Breast epithelium (tissue), 4 donors: ENCODE measurements at places on chromosomes 2 and 18.

DNA sequence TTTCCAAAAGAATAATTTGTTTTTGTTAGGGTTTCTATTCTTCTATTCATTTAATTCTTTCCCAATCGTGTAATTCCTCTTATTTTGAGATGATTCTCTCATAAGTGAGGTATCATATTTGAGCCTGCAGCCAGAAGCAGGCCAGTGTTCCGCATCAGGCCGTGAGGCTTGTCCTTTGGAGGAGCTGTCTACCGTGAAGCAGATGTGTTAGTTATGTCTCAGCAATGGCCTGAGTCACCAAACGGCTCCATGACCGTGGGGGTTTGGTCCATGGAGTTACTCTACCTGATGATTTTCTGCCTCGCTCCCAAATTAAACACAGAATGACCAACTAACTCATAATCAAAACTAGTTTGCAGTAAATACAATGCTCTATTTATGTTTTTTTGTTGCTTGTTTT, 64.2 kb upstream of the TMEM87B start:
- DNase-seq: no peak

- DNase-seq: no peak
Measured at GRCh38 chr2:205883965-205884364, 201.7 kb downstream of the NRP2 start.

- DNase-seq: no peak
Measured at GRCh38 chr18:21090680-21091079, 20.9 kb downstream of the ROCK1 start.

DNA sequence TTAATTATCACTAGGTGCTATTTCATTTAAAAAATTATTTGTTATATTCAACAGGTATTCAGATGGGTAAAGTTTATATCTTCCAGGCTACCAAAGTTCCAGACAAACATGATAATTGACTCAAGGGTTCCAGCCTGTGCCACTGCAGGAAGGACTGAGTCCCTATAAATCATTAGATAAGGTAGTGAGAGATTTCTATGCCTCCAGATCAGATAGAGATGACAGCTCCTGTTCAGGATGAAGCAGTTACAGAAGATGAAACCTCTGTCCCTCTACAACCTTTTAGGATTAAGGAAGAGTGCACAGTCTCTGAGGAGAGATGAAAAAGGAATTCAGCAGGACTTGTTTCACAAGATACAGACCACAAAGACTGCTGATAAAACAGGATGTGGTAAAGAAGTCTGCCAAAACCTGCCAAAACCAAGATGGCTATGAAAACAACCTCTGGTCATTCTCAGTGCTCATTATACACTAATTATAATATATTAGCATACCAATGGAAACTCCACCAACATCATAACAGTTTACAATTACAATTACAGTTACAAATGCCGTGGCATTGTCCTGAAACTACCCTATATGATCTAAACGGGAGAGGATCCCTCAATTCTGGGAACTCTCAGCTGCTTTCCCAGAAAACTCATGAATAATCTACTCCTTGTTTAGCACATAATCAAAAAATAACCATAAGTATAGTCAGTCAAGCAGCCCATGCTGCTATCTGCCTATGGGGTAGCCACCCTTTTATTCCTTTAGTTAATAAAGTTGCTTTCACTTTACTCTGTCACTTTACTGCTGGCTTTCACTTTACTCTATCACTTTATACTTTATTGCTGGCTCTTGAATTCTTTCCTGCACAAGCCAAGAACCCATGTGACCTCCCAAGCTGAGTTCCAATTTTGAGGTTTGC, 288.5 kb downstream of the PDE11A start:
- DNase-seq: no peak

DNA sequence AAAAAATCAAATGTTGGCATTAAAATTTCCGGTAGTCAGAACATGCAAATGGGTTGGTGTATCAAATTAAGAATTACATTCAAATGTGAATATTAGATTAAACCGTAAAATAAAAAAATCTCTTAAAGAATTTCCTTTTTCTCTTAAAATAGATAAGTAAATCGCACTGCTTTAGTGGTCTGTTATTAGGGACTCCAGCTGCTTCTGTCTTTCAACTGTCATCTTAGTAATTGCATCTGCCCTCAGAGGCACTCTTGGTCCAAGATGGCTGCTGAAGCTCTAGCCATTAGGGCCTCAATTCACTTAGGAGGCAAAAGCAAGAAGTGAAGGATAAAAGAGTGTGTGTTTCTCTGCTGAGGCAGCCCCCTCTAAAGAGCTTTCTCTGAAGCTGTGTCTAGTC, 132.4 kb downstream of the MGAT5 start:
- no peak for DNase-seq

GRCh38 chr2:48016225-48017019, 110.1 kb upstream of the FBXO11 start:
- no peak for DNase-seq

GRCh38 chr2:219701847-219702634, 74.6 kb downstream of the SLC4A3 start:
- DNase-seq: no peak

GRCh38 chr18:28127763-28128658, 48.9 kb downstream of the CDH2 start:
- DNase-seq: no peak

- no peak for DNase-seq
Measured at GRCh38 chr18:13868501-13869271, 44.7 kb downstream of the MC5R start.

GRCh38 chr2:46456789-46457188, 22.6 kb upstream of the TMEM247 start:
- no peak for DNase-seq

DNA sequence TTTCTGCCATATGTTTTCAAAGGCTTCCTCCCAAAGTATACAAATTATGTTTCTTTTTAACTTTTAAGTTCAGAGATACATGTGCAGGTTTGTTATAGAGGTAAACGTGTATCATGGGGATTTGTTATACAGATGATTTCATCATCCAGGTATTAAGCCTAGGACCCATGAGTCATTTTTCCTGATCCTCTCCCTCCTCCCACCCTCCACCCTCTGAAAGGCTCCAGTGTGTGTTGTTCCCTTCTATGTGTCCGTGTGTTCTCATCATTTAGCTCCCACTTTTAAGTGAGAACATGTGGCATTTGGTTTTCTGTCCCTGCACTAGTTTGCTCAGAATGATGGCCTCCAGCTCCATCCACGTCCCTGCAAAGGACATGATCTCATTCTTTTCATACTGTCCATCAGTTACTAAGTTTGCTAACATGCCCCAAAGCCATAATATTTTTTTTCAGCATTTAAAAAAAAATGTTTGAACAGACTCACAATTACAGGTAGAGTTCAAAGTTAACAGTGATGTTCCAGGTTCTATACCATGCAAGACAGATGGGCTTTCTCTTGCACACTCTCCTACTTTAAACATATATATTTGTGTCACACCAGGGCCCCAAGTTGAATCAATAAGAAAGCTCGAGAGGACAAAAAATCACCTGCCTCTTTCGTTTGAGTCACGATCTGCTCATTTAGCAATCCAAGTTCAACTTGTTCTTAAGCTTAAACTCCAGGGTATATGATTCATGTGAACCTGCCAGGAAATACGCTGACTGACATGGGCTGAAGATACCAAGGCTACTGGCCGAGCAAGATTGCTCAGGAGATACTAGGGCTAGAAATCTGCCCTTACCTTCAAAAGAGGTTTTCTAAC, 77.6 kb downstream of the AP1S3 start:
- no peak for DNase-seq

GRCh38 chr2:235940330-235940729, 227.9 kb downstream of the GBX2 start:
- DNase-seq: peak; percentile 44

GRCh38 chr18:31241900-31242409, 76.0 kb upstream of the DSG1 start:
- DNase-seq: no peak

- peak; percentile 19 for DNase-seq
Measured at GRCh38 chr2:46803547-46803878, 112.1 kb downstream of the MCFD2 start.

- DNase-seq: no peak
Measured at GRCh38 chr18:13397504-13398163, 179.1 kb downstream of the LDLRAD4 start.

- peak; percentile 33 for DNase-seq
Measured at GRCh38 chr18:45774065-45774521, 50.1 kb downstream of the SLC14A1 start.

GRCh38 chr2:211329882-211330281, 773.5 kb downstream of the CPS1 start:
- DNase-seq: no peak

DNA sequence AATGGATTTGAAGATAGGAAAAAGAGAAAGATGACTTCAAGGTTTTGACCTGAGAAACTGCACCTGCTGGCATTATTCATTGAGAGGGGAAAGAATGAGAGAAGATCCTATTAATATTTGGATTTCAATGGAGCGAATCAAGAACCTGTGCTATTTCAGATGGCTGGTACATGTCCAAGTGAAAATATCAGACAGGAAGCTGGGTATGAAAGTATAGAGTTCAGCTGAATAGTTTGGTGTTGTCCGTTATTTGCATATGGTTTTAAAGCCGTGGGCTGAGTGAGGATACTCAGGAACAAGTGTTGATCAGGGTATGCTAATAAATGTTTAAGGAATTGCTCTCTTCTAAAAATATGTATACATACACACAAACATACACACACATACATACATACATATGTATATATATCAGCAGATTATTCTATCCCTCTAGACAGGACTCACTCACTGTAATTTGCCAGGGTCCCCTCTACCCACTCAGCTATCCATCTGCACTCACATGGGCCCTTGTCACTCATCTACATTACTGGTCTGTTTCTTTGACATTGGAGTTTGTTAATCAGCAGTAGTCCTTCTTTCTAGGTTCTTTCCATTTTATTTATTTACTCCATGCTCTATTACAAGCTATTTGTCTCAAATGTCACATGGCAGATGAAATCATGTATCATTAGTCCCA, 33.9 kb upstream of the IKZF2 start:
- no peak for DNase-seq

DNA sequence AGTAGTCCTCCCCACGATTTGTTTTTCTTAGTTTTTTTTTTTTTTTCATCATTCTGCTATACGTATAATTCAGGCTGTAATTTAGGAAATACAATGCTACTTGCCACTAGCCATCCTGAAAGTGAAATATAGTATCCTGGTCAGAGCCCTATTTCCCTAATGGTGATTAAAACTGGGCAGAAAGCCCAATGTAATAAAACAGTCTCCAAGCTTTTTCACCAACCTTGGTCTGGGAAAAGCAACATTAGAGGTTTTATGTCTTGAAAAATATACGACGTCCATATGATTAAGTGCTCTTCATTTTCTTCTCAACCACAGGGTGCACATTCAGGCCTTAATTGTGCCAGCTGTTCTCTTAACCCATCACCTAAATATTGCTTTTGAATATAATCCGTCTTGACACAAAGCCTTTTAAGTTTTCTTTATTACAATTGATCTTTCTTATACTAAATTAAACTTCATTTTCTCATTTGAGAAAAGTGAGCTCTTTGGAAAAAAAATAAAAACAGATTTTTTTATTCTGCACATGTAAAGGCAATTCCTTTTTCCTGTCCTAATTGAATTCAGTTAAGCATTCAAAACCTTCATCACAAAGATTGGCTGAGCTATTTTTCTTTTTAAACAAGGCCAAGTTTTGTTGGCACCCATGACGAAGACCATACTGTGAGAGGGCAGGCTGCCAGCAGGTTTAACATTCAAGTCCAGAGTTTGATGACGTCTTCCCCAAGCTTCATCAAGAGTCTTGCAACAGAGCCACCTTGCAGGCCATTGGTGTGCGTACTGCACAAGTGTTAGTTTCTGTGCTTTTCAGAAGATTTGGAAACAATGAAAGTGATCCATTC, 52.7 kb downstream of the MAP2 start:
- no peak for DNase-seq

- peak; percentile 48 for DNase-seq
Measured at GRCh38 chr18:49019446-49020045, 68.8 kb upstream of the SMAD7 start.

DNA sequence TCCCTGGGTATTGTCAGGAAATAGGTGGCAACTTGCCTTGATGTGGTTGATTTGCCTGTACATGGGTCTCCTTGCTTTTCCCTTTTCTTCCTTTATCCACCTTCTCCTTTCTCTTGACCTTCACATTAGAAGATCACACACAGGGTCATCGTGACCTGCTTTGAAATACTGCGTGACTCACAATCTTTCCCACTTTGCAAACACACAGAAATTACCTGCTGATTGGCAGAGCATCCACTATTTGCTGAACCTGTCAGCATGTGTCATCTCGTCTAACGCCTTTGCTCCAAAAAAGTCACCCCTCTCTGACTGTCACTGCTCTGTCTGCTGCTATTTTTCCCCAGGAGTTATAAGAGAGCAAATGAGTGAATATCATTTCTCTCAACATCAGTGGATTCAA, 60.8 kb downstream of the MYO3B start:
- DNase-seq: no peak

DNA sequence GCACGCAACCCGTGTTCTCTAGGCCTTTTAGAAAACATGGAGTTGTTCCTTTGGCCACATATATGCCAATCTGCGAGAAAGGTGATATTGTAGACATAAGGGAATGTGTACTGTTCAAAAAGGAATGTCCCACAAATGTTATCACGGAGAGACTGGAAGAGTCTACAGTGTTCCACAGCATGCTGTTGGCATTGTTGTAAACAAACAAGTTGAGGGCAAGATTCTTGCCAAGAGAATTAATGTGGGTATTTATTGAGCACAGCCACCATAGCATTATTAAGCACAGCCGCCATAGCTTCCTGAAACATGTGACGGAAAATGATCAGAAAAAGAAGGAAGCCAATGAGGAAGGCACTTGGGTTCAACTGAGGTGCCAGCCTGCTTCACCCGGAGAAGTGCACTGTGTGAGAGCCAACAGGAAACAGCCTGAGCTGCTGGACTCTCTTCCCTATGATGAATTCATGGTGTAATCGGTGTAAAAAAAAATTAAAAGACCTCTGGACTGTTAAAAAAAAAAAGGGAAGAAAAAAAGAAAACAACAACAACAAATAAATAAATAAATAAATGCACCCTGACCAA, 29.0 kb upstream of the REL start:
- DNase-seq: no peak

- no peak for DNase-seq
Measured at GRCh38 chr2:132609101-132609890, 60.7 kb downstream of the LYPD1 start.

GRCh38 chr18:58529714-58530354, 99.1 kb downstream of the ALPK2 start:
- DNase-seq: no peak

- DNase-seq: no peak
Measured at GRCh38 chr2:134718817-134719814, at the start of gene TMEM163. TSS of gene TMEM163 (minus strand) at chr2:134719000.

- DNase-seq: no peak
Measured at GRCh38 chr2:3242747-3243369, 134.8 kb downstream of the EIPR1 start.
